ENCODE measurements at places on chromosomes 7 and 10.
A peak's percentile ranks its signal among the peaks of the same experiment; 100 is the strongest.

- no peak for DNase-seq
Measured at GRCh38 chr7:105454921-105455320, 66.2 kb upstream of the SRPK2 start.

- peak; percentile 61 for DNase-seq
Measured at GRCh38 chr7:133470-133869, 58.9 kb upstream of the FAM20C start.

DNA sequence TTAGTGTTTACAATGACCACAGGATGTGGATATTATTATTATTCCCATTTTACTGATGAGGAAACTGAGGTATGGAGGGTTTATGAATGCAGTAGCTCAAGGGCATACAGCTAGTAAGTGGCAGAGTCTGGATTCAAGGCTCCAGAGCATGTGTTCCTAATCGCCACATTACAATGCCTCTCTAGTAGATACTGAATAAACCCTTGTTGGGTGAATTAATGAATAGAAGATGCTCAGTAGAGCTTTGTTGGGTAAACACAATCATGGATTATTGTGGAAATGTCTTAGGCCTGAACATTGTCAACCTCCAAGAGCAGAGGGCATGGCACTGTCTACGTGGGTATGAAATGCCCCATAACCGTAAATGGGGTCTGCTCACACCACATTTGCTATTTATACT is 545.3 kb downstream of the LRMDA start:
- DNase-seq, result no peak

DNA sequence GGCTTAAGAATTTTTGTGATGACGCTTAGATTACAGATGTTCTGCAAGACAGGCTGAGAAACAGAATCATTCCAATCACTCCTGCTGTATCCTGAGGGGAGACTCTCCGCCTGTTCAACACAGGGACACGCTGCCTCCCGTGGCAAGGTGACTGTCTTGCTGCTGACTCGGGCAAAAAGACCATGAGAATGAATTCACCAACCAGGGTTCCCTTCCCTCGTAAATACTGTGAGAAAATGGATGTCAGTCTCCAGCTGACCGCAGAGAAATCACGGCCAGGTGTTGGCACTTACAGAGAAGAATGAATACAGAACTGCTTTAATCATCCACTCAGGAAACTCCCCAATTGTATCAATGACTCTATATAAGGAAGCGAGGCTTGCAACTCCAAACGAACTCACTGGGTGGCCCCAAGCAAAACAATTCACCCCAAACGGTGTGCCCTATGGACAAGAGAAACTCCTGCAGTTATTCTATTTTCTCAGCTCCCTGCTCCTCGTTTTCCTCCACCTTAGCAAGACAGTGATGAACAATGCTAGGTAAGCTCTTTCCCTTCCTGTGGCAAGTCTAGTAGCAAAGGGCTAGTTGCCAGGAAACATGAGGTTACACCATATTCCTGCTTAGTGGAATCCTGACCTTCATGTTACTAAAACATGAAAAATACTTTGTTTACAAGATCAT is 22.8 kb downstream of the GNA12 start:
- no peak for DNase-seq

DNA sequence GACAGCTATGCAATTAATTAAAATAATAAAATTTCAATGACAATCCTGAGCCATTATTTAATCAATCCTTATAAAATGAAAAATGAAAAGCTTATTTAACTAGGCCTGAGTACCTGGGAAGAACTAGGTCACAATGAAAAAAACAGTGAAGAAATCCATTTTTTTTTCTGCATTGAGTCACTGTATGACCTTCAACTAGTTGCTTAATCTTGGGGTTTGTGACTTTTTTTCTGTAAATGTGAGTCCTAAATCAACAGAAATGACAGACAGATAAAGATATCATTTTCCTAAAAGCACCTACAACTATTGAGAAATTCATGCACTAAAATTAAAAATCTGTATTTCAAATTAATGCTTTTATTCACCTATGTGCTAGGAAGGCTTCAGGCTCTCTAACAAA is 96.8 kb downstream of the TMEM26 start:
- no peak for DNase-seq

DNA sequence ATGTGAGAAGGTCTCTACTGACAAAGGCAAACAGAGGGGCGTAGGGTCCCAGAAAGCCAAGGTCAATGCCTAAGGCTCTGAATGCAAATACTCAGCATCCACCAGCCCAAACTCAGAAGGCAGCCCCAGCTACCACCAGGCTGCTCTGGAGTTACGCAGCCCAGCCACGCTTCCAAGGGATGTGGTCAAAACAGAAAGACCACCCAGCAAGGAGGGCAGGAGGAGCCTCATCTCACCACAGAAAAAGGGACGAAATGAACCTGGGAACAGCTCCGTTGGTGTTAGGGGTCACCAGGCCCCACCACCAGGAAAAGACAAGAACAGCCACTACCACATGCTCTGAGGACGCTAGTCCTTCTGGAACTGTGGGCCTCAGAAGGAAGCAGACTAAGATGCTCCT is 65.1 kb downstream of the CTBP2 start:
- no peak for DNase-seq

DNA sequence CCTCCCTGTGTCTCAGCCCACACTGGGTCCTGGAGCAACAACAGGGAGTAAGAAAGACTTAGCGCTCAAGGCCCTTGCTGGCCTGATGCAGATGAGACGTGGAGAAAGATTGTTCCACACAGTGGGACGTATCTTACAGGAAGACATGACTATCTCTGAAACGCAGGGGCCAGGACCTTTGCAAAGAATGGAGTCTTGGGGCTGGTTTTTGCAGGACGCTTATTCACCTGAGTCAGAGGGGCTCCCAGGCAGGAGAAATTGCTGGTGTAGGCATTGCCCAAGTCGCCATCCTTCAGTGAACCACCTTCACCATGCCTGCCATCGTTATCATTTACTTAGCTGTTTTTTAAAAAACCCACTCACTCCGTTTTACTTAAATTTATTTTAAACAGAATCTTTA is 11.8 kb upstream of the GDF10 start:
- DNase-seq, result no peak

- no peak for DNase-seq
Measured at GRCh38 chr10:109343293-109343692, 580.0 kb downstream of the XPNPEP1 start.

- DNase-seq, result no peak
Measured at GRCh38 chr10:110742801-110743200, 98.7 kb downstream of the RBM20 start.

DNA sequence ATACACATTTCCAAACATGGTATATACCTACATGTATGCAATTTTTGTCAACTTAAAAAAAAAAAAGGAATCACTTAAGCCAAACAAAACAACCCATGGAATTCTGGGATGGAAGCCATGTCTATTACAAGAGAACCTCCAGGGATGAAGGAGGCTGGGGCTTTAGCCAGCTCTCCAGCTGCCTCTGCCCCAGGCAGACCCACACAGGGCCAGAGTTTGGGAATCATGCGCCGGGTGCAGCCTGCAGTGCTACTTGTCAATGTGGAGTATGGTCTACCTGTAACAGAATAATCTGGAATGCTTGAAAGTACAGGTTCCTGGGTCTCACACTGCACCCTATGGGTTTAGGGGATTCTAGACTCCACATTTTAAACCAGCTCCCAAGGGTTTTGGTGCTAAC is 10.8 kb downstream of the ATP6V0E2 start:
- no peak for DNase-seq

GRCh38 chr7:3579638-3580219 is 278.7 kb downstream of the SDK1 start:
- DNase-seq, result no peak

DNA sequence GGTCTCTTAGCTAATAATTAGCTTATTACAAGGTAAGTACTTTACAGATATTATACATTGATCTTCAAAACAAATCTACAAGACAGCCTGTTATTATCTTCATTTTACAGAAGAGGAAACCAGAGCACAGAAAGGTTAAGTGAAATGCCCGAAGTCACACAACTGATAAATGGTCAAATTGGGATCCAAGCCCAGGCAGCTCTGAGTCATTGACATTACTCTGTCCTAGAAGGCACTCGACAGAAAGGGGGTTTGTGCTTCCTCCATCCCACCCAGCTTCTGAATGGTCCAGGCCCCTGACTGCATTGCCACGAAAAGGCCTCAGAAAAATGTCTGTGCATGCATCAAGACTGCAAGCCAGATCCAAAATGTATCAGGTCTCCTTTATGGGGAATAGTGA is 81.3 kb upstream of the ZNF438 start:
- no peak for DNase-seq

- no peak for DNase-seq
Measured at GRCh38 chr7:96747418-96747940, 37.8 kb upstream of the SEM1 start.

GRCh38 chr10:73229567-73229966 is 17.5 kb downstream of the DNAJC9 start:
- DNase-seq, result peak; percentile 74

DNA sequence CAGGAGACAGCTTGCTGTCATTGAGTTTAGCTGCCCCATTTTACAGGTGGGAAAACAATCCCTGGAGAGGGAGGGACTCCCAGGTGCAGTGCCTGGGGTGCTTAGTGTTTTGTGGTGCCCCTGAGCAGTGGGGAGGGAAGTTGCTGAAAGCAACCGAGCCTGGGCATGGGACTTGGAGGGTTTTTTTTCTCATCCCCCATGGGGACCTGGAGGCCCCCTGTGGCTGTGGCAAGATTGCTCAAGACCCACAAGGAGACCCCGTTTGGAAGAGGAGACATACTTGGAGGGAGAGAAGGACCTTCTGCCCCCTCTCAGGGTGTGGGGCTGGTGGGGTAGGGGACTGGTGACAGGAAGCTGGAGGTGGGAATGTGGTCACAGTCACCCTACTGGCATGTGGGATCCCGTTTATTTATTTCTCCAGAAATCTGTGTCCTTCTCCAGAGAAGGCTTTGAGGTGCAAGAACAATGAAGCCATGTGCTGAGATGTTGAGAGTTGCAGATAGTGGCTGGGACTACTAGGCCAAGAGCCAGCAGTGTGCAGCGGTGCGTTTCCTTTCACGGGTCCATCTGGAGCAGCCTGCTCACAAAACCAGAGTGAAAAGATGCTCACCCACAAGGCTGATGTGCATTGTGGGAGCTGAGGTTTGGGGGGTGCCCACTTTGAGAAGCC is 21.5 kb downstream of the ZMIZ1 start:
- peak; percentile 18 for DNase-seq

GRCh38 chr10:53997953-53998352 is 803.1 kb downstream of the PCDH15 start:
- DNase-seq, result no peak

GRCh38 chr10:89398003-89398749 is 5.8 kb downstream of the IFIT1 start:
- DNase-seq, result no peak

DNA sequence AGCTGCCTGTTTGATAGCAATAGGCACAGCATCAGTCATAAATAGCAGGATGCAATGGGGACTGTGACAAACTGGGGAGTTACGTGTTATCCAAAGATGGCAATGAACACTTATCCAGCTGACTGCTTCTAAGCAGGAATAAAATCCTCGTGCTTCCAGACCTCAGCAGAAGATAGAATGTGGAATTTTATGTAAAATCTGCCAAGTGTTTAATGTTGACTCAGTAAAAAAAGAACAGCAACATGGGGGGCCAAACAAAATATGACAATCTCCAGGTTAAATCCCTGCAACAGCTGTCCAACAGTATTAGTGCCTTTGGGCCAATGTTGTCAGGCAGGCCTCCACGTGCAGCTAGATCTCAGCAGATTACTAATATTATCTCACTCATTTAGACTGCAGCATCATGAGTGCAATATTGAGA is 127.3 kb downstream of the SEMA3C start:
- no peak for DNase-seq

DNA sequence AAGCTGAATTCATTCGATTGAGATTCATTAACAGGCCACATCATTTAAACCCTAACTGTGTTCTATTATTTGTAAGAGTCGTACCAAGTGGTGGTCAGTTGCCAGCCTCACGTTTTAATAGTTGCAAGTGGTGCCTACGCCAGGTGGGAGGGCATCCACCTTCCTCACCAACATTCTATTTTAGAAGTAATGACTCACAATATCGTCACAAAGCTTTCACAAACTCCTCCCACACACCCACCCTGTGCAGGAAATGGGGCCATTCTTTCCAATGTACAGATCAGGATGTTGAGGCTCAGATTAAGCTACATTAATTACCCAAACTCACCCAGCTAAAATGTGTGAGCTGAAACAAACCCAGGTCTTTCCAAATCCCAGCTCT is 77.3 kb upstream of the SAMD8 start:
- DNase-seq, result no peak

DNA sequence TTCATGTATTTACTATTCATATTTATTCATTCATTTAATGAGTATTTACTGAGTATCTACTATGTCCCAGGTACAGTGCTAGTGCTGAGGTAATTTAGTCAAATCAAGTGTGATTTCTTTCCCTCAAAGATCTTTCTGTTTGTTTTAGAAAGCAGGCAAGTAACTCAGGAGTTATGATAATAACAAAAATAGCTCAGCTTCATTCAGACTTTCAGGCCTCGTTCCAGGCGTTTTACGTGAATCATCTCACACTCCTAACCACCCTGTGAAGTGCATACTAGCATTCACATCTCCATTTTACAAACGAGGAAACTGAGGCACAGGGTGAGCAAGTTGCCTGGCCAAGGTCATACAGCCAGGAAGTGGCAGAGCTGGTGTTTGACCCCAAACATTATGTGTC is 468.7 kb upstream of the C7orf33 start:
- no peak for DNase-seq

DNA sequence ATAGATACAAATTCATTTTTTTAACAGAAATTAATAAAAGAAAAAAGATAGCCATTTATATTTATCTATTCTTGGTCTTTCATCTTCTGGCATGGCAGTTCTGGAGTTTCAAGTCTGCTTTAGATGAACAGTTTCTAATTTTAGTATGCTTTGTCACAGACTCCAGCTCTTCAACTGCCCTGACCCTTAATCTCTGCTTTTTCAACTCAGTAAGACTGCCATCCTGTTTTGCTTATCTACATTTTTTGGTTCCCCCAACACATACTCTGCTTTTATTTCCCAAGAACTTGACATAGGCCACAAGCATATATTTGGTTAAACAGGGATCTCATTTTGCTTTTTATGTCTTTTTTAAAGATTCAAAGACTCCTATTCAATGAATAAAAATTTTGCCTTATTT is 309.3 kb upstream of the KCND2 start:
- peak; percentile 18 for DNase-seq

GRCh38 chr10:102644646-102645387 is 538 bp downstream of the TRIM8 start:
- peak; percentile 53 for DNase-seq

- DNase-seq, result no peak
Measured at GRCh38 chr7:78191475-78192079, 393.0 kb downstream of the PHTF2 start.

- no peak for DNase-seq
Measured at GRCh38 chr7:123190109-123190831, 9.5 kb downstream of the SLC13A1 start.

DNA sequence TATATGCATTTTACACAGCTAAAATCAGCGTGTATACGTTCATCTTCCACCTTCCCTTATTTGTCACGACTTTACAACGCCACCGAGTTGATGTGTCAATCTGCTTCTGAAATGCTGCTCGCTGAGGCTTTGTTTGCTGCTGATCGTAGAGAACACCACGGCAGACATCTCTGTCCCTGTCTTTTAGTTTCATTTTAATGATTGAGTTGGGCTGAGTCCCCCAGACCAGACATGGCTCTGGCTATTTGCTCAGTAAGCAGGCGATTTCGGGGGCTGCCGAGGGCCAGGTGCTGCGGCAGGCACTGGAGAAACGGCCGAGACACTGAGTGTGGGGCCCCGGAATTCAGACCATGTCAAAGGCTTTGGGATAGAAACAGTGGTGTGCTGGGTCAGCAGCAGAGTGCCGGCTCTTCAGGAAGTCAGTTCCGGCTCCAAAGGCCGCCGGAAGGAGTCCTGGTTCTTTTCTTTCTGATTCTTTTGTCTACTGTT is 5.0 kb downstream of the LRRC27 start:
- peak; percentile 46 for DNase-seq

All from MV-4-11 (cell line).